ENCODE measurements at places on chromosomes 1 and 21. TPM values are rescaled to one million over a fixed set of nuclear protein-coding genes. Genes with fewer than 3 reads are reported as not detected.

Gene GNG5
- total RNA-seq, result 108 TPM

DNA sequence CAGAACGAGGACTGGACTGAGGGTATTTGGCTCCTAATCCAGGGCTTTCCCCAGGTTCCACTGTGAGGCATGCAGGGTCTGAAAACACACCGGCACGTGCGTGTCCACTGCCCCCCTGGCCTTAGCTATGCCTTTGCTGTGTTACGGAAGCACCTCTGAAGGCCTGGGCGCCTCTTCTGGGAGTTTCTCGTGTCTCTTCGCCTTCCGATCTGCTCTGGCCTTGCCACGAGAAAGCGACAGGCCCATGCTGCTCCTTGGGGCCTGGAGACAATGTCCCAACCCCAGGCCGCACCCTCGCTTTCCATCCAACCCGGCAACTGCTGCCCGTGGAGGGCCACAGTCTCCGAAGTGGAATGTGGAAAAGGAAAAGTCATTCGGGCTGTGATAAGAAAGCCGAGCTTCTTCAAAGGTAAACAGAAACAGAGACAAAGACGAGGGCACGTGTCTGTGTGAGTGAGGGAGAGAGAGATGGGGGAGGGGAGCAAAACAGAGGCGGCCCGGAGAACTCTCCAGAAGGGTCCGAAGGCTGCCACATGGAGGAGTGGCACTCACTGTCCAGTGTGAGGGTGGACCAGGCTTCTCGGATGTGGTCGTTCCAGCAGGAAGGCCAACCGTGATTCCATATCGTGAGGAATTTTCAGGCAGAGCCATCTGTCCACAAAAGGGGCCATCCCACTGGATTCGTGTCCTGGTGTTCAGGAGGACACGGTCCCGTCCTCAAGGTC, 3.4 kb upstream of the UMODL1 start:
- H3K27ac ChIP-seq, result no peak overlapping the region
- no peak for DNase-seq
- no peaks in the 10 kb centered on the region for H3K36me3 ChIP-seq

Gene RGS1
- total RNA-seq, result not detected

DNA sequence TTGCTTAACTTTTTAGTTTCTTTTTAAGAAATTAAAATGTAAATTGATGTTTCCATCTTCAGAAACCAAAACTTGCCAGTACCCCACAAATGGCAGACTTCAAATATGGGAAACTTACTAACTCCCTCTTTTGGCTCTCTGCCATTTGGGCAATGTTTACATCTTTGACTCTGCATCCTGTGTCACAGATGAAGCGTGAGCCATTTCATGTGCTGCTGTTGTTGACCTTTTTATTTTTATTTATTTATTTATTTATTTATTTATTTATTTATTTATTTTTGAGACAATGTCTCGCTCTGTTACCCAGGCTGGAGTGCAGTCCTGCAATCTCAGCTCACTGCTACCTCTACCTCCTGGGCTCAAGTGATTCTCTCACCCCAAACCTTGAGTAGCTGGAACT, 16.0 kb upstream of the COG2 start:
- H3K27ac ChIP-seq, result no peak overlapping the region
- no peak overlapping the region for H3K4me3 ChIP-seq
- no peaks in the 10 kb centered on the region for H3K36me3 ChIP-seq
- no peaks in the 10 kb centered on the region for H3K27me3 ChIP-seq

GRCh38 chr1:95197616-95198252, 36.3 kb upstream of the RWDD3 start:
- H3K27me3 ChIP-seq, result no peaks in the 10 kb centered on the region
- H3K4me1 ChIP-seq, result peaks cover 15% of the 10 kb centered on the region
- no peak overlapping the region for H3K4me3 ChIP-seq
- peak overlapping the region; percentile 30 for H3K27ac ChIP-seq
- peak; percentile 26 for DNase-seq
- no peaks in the 10 kb centered on the region for H3K36me3 ChIP-seq

DNA sequence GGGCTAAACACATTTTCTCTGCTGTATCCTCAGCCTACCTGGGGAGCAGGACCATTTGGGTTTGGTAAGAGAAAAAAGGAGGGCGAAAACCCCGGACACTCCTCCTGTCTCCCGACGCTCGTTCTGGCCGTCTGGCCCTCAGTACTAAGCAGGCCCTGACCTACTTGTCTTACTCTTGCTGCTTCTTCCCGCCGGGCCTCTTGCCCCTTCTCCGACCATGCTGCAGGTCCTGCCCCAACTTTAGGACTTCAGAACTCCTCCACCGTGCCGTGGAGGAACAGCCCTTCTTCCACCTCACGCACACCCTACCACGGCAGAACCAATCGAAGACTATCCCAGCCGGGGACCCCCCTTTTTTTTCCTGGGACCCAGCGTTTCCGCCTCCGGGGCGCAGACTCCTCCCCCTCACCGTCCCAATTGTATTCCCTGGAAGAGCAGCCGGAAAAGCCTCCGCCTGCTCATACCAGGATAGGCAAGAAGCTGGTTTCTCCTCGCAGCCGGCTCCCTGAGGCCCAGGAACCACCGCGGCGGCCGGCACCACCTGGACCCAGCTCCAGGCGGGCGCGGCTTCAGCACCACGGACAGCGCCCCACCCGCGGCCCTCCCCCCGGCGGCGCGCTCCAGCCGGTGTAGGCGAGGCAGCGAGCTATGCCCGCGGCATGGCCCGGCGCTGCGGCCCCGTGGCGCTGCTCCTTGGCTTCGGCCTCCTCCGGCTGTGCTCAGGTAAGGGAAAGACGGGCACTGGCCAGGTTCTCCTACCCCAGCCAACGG, at the start of gene CHRNB2:
CHRNB2 (plus strand) TSS at position 393 of the 771 bp plus-strand sequence; CDS start at position 660, 267 bp downstream.
- H3K4me1 ChIP-seq, result peaks cover 10% of the 10 kb centered on the region
- DNase-seq, result peak; percentile 94
- H3K27ac ChIP-seq, result no peak within 1 kb of the TSS
- peak within 1 kb of the TSS; percentile 54 for H3K4me3 ChIP-seq
- H3K36me3 ChIP-seq, result no peaks in the 10 kb centered on the region

Measured in neural progenitor cell (in vitro differentiated cells).